ENCODE measurements at places on chromosomes 1 and 21.

- DNase-seq = no peak
- no peaks in the 10 kb centered on the region for H3K36me3 ChIP-seq
Measured at GRCh38 chr1:54571803-54572541, 23.9 kb downstream of the ACOT11 start.

DNA sequence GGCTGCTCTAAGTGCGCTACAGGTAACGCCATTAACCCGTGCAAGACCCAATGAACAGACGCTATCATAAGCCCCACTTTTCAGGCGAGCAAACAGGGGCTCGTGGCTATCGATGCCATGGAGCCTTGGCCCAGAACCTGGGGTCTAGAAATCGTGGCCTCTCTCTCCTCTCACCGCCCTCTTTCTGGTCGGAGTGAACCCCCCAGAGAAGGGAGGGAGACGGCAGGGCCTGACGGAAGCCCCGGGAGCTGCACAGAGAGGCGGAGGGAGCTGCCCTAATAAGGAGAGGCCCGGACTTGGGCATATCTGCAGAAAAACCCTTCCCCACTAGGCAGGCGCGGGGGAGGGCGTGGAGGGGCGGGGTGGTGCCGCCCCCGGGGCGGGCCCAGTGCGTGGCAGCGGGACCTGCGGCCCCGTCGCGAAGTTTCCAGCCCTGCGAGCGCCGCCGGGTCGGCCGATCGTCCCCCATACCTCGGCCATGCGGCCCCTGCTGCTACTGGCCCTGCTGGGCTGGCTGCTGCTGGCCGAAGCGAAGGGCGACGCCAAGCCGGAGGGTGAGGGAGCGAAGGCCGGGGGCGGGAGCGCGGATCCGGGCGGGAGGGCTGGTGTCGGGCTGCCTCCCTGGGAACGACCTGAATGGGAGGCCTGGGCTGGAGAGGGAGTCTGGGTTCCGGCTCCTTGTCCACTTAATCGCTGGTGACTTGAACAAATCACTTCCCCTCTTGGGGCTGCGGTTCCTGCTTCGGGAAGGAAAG, at the start of gene PLOD1:
PLOD1 (plus strand) TSS at position 416 of the 755 bp plus-strand sequence; CDS start at position 479, 63 bp downstream.
- peak; percentile 19 for DNase-seq
- H3K27me3 ChIP-seq = no peaks in the 10 kb centered on the region
- no peaks in the 10 kb centered on the region for H3K36me3 ChIP-seq
- peak within 1 kb of the TSS; percentile 90 for H3K27ac ChIP-seq

GRCh38 chr1:230230948-230231773, 164.1 kb downstream of the GALNT2 start:
- H3K4me1 ChIP-seq = peaks cover 13% of the 10 kb centered on the region
- no peak overlapping the region for H3K27ac ChIP-seq
- H3K36me3 ChIP-seq = no peaks in the 10 kb centered on the region
- H3K4me3 ChIP-seq = no peak overlapping the region
- no peak for DNase-seq

GRCh38 chr1:20108366-20109123, 10.8 kb downstream of the PLA2G2D start:
- no peak for DNase-seq
- no peak overlapping the region for H3K4me3 ChIP-seq
- peaks cover 8% of the 10 kb centered on the region for H3K4me1 ChIP-seq
- H3K36me3 ChIP-seq = no peaks in the 10 kb centered on the region

DNA sequence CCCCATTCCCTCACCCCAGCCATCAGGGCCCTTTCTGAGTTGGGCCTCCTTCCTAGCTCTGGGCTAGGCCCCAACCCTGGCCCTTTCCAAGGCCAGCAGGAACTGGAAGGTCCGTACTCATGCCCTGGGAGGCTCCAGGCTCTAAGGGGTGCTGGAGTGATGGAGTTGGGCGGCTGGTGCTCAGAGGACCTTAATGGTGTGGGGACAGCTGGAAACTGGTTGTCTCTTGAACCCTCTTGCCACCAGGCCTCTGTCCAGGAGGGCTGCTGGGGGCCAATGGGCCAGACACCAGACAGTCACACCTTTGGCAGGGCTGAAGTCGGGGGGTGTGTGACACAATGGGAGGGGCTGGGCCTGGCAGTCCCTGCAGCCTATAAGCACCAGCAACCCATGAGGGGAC, 9.2 kb upstream of the PADI1 start:
- H3K27ac ChIP-seq = no peak overlapping the region
- no peaks in the 10 kb centered on the region for H3K36me3 ChIP-seq
- H3K4me3 ChIP-seq = no peak overlapping the region
- no peak for DNase-seq
- H3K4me1 ChIP-seq = peaks cover 9% of the 10 kb centered on the region

DNA sequence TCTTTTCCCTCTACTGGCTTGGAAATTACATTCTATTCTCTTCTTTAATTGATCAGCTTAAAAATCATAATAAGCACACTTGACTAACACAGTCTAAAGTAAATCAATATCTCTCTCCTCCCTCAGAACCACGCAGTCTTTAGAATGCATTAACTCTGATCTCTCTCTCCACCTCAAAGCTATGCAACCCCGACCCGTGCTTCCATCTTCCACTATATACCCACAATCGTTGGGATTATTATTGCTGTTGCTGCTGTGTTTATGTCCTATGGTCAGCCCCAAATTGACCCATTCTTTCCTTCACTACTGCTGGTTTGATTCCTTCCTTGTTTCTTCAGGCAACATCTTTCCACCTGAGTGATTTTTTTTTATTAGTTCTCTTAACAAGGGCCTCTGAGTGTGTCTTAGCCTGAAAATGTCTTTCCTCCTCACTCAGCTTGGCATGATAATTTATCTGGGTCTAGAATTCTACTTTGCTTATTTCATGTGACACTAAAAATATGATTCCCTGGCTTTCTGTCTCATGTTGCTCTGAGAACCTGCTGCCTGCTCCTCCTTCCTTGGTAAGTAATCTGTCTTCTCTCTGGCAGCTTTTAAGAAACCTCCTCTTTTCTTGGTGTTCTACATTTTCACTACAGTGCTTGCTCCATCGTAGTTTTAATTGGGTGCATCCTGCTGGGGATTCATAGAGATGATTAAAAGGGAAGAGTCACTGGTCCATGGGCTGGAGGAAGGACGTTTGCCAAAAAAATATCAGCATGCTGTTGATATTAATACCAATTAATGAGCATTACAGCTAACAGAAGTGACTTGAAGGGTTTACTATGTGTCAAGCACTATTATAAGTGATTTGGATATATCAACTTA, 472.2 kb downstream of the MATN1 start:
- H3K27ac ChIP-seq = no peak overlapping the region
- H3K36me3 ChIP-seq = no peaks in the 10 kb centered on the region
- no peaks in the 10 kb centered on the region for H3K4me1 ChIP-seq
- no peaks in the 10 kb centered on the region for H3K27me3 ChIP-seq
- no peak overlapping the region for H3K4me3 ChIP-seq

DNA sequence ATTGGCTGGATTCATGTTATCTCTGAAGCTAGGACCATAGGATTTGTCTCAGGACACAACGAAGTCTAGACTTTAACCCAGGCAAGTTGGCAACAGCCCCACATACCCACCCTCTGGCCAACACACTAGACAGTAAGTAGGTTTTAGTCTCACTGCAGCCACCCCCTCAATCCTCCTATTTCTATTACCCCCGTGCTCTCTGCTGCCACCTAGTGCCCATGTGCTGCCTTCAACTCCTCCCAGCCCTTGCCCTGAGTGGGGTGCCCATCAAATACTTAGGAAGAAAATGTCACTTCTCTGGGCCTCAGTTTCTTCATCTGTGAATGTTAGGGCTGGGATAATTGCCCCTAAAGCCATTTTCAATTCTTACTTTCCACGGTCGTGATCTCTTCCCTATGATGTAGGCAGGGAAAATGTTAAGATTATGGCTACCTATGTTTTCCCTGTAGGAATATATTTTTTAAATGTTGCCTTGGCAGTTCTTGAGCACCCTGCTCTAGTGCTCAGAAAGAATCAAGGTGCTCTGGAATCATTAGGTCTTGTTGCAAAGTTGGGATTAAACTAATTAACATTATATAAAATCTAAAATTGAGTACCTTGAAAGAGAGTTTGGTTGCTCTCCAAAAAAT, 213.0 kb downstream of the LMX1A start:
- H3K36me3 ChIP-seq = no peaks in the 10 kb centered on the region
- no peak overlapping the region for H3K27ac ChIP-seq
- no peak overlapping the region for H3K4me3 ChIP-seq
- H3K27me3 ChIP-seq = no peaks in the 10 kb centered on the region

DNA sequence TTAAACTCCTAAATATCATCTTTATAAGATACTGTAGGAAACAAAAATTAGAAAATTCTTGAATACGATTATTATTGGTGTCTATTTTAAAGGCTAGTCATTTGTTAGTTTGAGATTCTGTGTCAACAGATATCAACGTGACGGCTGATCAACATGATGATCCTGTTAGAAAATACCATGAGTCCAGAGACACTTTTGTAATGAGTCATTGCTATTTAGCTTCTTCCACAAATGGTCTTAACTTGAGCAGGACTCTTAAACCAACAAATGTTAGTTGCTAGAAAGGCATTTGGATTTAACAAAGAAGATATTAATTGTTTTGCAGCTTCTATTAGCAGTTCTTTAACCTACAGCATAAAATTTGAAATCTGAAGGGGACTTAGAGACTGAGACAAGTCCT, 131.2 kb downstream of the TGFB2 start:
- no peaks in the 10 kb centered on the region for H3K27me3 ChIP-seq
- H3K4me1 ChIP-seq = no peaks in the 10 kb centered on the region
- H3K36me3 ChIP-seq = no peaks in the 10 kb centered on the region
- DNase-seq = no peak
- no peak overlapping the region for H3K4me3 ChIP-seq
- H3K27ac ChIP-seq = no peak overlapping the region

DNA sequence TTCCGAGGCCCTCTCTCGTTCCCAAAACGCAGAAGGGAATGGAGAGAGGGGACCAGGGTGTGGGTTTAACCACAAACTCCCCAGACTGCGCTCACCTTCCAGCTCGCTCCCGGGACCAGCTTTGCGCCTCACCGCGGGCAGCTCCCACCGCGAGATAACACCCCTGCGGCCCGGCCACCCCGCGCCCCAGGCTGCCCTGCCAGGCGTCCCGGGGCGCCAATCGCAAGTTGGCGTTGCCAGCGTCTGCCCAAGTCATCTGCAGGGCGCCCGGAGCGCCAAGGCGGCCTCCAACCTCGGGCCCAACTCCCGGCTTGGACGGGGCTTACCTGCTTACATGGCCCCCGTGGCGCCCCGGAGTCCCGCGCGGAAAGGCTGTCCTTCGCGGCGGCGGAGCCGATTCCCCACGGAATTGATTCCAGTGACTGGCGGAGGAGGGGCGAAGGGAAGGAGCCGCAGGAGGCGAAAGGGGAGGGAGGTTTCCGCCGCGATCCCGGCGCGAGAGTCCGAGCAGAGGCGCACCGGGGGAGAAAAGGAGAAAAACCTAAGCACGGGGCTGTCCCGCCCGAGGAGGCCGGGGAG, 456 bp downstream of the PTPN14 start:
- H3K4me3 ChIP-seq = peak overlapping the region; percentile 60
- H3K27ac ChIP-seq = peak overlapping the region; percentile 92
- no peaks in the 10 kb centered on the region for H3K36me3 ChIP-seq
- H3K4me1 ChIP-seq = peaks cover 12% of the 10 kb centered on the region
- no peaks in the 10 kb centered on the region for H3K27me3 ChIP-seq
- DNase-seq = no peak

DNA sequence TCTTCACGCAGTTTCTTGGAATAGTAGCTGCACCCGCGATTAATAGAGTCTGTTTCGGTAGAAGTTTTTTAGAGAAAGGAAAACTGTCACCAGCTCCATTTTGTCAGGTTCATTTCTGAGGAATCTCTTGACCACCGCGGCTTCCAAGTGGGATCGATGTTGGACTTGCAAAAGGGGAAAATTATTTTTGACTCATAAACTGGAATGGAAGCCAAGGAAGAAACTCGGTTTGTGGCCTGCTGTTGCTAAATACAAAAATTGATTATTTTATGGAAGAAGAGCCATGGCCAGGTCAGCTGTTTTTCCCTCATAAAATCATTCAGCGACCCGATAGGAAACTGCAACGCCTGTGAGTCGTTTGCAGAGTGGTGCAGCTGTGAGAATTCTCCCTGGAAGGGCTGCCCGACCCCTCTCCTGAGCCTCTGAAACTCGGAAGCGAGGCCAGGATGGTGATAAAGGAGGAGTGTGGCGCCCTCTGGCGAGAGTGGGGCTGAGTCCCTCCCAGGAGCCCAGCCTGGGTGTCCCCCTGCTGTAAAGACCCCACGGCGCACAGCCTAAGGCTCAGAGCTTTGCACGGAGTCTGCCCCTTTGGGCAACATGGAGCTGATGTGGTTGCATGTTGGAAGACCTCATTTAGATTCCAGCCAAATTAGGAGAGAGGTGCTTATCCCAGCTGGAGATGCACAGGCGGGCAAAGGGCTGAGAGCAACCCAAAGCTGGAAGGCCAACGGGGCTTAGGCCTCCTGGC, 83.6 kb upstream of the SLC25A33 start:
- H3K36me3 ChIP-seq = no peaks in the 10 kb centered on the region
- peaks cover 9% of the 10 kb centered on the region for H3K4me1 ChIP-seq

DNA sequence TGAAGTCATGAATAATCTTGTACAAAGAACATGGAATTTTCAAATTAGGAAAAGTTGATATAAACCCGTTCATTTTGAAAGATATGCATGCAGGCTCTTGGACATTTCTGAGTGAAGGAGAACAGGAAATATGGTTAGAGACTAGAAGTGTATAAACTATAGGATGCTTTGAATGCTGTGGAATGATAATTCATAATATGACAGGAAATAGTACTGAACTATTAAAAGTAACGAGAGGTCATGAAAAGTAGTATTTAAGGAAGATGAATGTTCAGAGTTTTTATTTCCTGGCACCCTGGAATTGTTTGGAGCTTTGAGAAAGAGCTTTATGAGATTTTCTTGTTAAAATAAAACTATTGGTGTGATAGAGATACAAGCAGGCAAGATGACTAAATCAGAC, 18.7 kb upstream of the CRB1 start:
- DNase-seq = no peak
- H3K4me1 ChIP-seq = no peaks in the 10 kb centered on the region
- H3K36me3 ChIP-seq = no peaks in the 10 kb centered on the region
- no peaks in the 10 kb centered on the region for H3K27me3 ChIP-seq

- no peak overlapping the region for H3K4me3 ChIP-seq
- no peaks in the 10 kb centered on the region for H3K4me1 ChIP-seq
- H3K27me3 ChIP-seq = no peaks in the 10 kb centered on the region
- H3K27ac ChIP-seq = no peak overlapping the region
- no peaks in the 10 kb centered on the region for H3K36me3 ChIP-seq
- no peak for DNase-seq
Measured at GRCh38 chr21:31482460-31482859, 138.4 kb upstream of the TIAM1 start.

- no peaks in the 10 kb centered on the region for H3K27me3 ChIP-seq
- DNase-seq = no peak
- no peak overlapping the region for H3K27ac ChIP-seq
- H3K36me3 ChIP-seq = no peaks in the 10 kb centered on the region
- no peak overlapping the region for H3K4me3 ChIP-seq
Measured at GRCh38 chr1:6704746-6705145, 3.1 kb upstream of the DNAJC11 start.

- H3K4me3 ChIP-seq = peak overlapping the region; percentile 96
- DNase-seq = no peak
- H3K4me1 ChIP-seq = peaks cover 36% of the 10 kb centered on the region
- H3K27me3 ChIP-seq = no peaks in the 10 kb centered on the region
- H3K36me3 ChIP-seq = no peaks in the 10 kb centered on the region
Measured at GRCh38 chr1:183021405-183022201, 1.6 kb upstream of the LAMC1 start.

GRCh38 chr1:161825831-161826230, 59.7 kb downstream of the ATF6 start:
- no peak overlapping the region for H3K4me3 ChIP-seq
- H3K4me1 ChIP-seq = no peaks in the 10 kb centered on the region
- no peaks in the 10 kb centered on the region for H3K27me3 ChIP-seq
- no peak for DNase-seq

Data from esophagus squamous epithelium (tissue), 5 donors.